Activated naive CD4-positive, alpha-beta T cell treated with Interleukin-2 at 50 U/mL for 16 hours (primary cell): ENCODE measurements at places on chromosomes 1 and 21.

DNA sequence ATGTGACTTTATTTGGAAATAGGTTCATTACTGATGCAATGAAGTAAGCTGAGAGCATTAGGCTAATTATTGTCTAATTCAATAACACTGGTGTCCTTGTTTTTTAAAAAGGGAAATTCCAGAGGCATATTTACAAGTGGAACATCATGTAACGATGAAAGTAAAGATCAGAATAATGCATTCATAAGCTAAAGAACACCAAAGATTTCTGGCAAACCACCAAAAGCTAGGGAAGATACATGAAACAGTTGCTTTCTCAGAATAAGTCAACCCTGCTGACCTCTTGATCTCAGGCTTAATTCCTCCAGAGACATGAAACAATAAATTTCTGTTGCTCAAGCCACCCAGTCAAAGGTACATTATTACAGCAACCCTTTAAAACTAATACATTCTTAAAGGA is 20.3 kb upstream of the IFI16 start:
- no peak for DNase-seq

GRCh38 chr1:23558140-23558871 is 995 bp downstream of the ID3 start:
- peak; percentile 31 for DNase-seq

GRCh38 chr1:64136296-64136695 is 67.1 kb upstream of the UBE2U start:
- no peak for DNase-seq

DNA sequence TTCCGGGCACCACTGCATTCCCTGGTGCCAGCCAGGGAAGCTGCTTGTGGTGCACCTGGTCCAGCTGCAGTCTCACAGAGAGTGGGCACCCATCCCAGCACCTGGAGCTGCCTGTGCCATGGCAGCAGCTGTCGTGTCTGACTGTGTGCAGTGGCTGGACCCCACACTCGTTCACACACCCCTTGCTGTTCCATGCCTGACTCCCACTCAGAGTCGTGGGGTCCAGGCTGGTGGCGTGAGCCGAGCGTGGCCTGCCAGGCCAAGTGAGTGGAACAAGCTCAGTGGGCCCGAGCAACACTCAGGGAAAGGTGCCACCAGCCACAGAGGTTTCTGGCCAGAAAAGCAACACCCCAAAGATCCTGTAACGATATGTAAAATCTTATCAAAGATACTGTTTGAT is 97.2 kb upstream of the KCNK1 start:
- DNase-seq, result no peak

- DNase-seq, result no peak
These were observed 121.3 kb downstream of the CDC7 start for GRCh38 chr1:91621907-91622306.

GRCh38 chr21:45555557-45556301 is 13.5 kb upstream of the SLC19A1 start:
- peak; percentile 51 for DNase-seq

DNA sequence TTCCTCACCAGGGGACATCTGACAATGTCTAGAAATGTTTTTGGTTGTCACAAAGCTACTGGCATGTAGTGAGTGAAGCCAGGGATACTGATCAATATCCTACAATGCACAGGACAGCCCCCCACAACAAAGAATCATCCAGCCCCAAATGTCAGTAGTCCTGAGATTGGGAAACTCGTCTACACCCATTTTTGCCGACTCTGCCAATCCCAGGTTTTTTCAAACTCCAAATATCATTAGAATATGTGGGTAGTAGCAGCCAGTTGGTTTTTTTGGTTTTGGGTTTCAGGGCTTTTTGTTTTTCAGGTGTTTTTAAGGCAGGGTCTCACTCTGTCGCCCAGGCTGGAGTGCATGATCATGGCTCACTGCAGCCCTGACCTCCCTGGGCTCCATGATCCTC is 5.9 kb downstream of the SPATA46 start:
- DNase-seq, result no peak

DNA sequence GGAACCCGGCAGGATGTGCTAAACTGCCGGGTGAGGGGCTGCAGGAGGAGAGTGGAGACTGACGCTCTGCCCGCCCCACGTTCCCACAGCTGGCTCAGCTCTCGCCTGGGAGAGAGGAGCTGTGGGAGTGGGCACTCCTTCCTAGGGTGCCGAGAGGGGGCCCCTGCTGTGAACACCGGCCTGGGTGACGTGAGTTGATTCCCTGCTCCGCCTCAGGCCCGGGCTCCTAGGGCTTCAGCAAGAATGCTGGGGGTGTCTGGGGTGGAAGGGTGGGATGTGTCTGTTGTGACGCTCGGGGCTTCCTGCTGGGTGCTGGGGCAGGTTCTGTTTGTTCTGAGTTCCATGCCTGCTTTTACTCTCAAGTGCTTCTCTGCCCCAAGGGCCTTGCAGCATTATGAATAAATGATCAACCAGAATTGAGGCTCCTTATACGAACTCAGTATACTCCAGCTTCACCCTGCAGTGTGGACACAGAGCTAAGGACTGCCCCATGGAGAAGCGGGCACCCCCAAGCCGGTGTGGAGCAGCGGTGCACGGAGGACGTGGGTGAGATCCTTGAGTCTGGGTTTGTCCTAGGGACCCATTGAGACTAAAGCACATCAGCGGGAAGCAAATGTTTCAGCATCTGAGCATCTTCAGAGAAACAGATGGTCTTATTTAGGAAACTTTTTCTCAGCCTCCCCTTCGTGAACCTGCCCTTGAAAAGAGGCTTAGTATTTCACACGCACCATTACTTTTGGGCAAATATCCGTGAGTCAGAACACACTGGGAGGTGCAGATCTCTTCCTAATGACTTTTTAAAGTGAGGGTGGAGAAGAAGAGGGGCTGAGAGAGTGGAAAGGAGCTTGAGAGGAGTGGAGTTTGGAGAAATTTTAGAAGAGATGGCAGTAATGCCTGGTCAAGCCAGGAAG is 41.7 kb downstream of the SYT6 start:
- no peak for DNase-seq

DNA sequence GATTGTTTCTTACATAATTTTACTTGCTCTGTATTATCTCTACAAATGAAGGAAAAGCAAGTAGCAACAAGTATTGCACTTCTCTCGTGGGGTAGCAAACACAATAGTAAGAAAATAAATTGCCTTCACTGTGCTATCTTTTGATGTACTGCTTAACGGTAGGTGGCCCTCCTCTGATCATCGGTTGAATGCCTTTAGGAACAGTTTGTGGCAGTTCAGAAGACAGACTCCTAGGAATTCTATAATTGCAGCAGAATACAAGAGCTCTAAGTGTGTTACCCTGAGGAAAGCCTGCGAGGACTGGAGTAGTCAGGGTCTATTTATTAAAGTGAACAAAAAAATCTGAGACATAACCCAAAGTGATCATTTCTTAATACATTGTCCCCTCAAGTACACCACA is 1135.9 kb downstream of the KCNT2 start:
- DNase-seq, result no peak

DNA sequence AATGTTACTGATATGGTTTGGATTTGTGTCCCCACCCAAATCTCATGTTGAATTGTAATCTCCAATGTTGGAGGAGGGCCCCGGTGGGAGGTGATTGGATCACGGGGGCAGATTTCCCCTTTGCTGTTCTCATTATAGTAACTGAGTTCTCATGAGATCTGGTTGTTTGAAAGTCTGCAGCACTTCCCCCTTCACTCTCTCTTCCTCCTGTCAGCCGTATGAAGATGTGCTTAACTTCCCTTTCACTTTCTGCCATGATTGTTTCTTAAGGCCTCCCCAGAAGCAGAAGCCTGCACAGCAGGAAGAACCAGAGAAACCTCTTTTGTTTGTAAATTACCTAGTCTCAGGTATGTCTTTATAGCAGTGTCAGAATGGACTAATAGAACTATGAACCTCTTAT is 28.4 kb downstream of the TRIM33 start:
- DNase-seq, result no peak

DNA sequence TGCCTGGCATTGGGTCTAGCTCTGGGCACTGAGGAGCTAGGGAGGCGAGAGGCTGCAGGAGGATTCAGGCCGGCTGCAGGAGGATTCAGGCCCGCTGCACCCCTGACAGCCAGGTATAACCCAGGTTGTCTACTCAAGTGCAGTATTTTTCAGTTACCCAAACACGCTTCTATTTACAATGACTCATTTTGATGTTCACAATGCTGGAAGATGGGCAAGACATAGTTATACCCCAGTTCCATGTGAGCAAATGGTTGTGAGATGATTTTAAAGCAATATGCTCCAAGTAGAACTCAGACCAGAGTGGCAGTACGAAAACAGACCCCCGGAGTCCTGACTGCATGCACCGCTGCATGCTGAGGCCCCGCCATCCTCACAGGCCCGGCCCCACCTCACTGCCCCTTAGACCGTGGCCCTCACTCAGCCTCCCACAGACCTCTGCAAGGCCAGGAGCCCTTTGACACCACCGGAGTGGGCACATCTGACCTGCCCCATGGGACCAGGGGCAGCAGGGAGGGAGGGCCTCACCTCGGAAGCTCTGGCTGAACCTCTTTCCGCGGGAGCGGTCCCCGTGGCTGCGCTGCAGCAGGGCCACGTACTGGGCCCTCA is 553 bp downstream of the LEFTY1 start:
- DNase-seq, result no peak

DNA sequence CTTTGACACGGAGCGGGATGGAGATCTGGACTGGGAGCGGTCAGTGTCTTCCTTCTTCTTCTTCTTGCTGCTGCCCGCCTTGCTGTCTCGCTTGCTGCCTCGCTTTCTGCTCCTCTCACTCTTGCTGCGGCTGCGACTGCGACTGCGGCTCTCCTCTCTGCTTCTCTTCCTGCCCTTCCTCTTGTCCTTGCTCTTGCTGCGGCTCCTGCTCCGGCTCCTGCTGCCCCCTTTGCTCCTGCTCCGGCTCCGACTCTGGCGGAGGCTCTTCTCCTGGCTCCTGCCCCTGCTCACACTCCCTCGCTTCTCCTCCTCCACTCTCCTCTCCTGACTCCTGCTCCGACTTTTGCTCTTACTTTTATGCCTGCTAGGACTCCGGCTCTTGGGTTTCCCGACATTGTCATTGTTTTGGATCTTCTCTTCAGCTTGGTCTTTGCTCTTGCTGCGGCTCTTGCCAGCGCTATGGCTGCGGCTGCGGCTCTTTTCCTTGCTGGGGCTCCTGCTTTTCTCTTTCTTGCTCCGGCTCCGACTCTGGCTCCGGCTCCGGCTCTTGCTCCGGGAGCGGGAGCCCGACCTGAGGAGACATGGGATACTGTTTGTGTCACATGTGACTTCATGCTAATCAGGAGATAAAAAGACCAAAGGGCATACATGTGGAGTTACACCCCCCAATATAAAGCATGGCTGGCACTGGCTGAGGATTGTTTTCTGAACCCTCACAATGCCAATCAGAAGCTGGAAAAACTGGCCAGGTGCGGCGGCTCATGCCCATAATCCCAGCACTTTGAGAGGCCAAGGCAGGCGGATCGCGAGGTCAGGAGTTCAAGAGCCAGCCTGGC is 25.2 kb upstream of the TMEM200B start:
- DNase-seq, result no peak

DNA sequence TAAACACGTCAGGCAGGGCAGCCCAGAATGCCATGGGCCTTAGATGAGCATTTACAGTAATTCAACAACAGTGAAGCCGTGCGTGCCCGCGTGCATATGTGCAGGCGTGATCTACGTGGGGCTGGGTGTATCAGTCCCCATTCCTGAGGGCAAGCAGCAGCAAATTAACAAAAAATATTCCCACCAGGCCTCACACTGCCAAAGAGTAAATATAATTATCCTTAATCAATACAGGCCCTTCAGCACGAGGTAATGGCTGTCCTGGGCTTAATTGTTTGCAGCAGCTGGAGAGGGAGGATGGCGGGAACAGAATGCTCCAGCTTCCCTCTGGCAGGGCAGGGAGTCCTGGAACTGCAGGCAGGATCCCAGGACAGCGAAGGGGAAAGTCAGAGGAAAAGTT is 91.8 kb downstream of the DDX20 start:
- no peak for DNase-seq

DNA sequence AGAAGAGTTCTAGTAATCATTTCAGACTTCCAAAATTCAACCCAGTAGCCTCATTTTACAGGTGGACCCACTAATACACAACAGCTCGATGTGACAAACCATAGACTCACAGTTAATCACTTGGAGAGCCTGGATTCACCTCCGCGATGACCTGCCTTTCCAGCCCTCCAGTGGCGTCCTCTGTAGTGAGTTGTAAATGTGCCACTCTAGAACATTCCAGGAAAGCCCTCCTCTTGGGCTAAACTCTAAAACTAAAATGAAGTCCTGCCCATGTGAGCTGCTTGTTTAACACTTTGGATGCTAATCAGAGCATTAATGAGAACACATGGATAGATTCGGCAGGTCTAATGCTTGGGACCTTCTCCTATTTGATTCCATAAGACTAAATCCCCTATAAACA is 140.7 kb downstream of the DHRS3 start:
- DNase-seq, result no peak

GRCh38 chr1:80656641-80657040 is 1144.1 kb upstream of the ADGRL2 start:
- no peak for DNase-seq

DNA sequence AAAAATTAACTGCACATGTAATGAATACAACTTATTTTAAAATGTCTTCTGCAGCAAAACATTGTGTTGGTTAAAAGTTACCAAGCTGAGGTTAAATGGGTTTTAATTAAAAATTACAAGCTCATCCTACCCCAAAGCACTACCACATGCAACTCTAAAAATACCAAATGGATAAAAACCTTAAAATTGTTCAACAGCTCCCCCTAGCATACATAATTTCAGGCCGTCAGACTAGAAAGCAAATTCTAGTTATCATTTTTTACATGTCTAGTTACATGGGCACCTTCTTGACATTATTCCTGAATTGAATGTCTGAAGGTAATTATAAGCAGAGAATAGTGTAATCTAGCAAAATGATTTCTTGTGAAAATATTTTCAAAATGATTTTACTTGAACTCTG is 176.5 kb downstream of the C1orf21 start:
- DNase-seq, result no peak

DNA sequence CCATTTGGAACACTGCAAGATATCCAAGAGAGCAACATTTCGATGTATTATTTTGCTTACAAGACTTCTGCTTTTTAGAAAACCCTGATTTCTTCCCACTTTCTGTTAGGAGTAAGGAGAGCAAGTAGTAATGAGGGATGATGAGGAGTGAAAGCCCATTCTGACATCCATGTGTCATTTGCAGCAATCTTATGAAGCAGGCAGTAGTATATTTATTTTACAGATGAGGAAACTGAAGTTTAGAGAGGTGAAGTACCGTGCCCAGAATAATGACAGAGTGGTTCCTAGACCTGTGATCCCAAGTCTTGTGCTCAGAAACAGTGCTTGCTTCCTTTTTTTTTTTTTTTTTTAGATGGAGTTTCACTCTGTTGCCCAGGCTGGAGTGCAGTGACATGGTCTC is 7.1 kb upstream of the ZSCAN20 start:
- no peak for DNase-seq

GRCh38 chr1:112337028-112337531 is 58.9 kb upstream of the CTTNBP2NL start:
- no peak for DNase-seq

DNA sequence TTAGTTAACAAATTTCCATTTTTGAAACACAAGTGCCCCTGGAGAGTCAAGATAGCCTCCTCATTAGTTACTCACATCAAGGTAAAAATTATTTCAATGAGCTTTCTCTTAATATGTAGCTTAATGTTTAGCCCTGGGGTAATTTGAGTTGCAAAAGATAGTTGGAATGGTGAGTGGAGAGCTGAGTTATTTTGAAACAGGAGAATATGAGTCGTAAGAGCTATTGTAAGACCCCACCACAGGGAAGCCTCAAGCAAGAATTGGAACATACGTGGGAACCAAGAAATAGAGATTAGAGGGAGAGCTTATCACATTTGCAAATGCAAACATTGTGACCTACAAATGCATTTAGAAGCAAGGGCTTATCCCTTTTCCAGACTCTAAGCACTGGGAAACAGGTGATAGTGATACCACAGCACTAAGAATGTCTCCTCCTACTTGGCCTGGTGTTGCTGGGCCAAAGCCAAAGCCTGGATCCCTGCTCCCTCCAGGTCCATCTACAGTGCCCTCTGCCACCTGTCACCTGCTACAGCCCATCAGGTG is 635.1 kb downstream of the PTPRC start:
- DNase-seq, result no peak
